ENCODE measurements at places on chromosomes 4 and X.

DNA sequence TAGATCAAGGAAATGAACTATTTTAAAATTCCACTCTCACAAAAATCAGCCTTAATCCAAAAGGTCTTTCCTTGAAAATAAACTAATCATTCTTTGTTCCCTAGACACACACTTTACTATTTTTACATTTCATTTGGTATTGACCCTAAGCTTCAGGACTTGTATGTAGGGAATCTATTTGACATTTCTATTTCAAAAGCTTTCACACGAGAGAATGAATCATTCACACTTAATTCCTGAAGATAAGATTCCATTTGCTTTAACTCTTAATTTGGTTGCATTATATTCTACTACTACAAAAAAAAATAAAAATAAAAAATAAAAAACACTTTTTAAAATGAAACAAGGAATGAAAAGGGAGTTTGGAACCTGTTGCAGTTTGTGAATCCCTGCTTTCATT lies 43.7 kb downstream of the EDNRA start:
- DNase-seq, result no peak

GRCh38 chrX:39896951-39897740 lies 200.6 kb downstream of the BCOR start:
- DNase-seq, result no peak

DNA sequence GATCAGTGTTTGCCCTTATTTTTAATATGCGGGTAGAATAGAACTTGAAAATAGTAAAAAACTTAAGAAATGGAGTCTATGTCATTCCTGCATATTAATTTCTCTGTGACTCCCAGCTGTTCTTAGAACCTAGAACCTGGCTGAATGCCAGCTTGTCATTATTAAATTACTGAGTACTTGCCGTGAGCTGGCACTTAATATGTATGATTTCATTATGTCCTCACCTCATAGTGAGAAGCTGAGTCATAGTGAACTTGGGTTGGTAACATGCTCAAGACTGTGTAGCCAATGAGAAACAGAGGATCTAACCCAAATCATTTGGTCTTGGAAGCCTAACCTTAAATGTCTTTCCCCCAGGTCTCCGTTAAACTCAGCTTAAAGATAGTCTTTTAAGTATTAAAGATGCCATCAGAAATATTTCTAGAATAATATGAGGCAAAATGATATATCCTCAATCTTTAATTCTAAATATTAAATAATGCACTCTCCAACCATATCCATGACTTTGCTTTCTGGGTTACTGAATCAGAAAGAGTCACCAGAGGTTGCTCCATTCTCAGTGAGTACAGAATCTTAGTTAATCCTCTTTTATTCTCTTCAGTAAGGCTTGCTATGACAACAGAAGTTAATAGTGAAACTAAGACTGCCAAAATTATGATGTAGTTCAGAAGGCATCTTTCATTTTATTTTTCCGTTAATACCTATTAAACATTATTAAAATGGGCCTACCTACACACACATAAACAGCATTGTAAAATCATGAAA lies 58.6 kb upstream of the TLL1 start:
- DNase-seq, result no peak

- peak; percentile 21 for DNase-seq
Measured at GRCh38 chrX:154748712-154749339, 2.1 kb downstream of the GAB3 start.

- DNase-seq, result no peak
Measured at GRCh38 chr4:150089732-150090131, 11.5 kb downstream of the DCLK2 start.

DNA sequence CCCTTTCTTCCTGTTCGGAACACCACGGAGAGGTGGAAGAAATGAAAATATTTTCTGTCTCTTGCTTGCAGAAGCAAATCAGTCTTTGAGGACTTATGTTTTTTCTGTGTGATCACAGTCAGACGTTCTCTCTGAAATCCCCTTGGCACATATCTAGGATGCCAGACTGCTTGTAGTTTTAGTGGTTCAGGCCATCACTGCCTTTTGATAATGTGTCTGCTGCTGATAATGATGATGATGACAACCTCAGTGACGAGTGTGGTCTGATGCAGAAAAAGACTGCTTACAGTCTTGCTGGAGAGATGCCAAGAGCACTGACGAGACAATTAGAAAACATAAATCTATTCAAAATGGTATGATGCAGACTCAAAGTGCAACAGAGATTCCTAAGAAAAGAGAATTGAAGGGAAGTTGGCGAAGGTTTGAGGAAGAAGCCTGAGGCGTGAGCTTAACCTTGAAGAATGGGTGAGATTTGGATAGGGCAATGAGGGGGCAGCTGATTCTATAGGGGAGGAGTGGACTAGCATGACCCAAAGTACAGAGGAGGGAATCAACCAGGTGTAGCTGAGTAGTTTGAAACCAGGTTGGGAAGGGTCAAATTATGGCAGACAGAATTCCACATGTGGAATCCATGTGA lies 7.9 kb downstream of the RAB33A start:
- DNase-seq, result no peak

- no peak for DNase-seq
Measured at GRCh38 chrX:21440911-21441310, 66.7 kb downstream of the CNKSR2 start.

DNA sequence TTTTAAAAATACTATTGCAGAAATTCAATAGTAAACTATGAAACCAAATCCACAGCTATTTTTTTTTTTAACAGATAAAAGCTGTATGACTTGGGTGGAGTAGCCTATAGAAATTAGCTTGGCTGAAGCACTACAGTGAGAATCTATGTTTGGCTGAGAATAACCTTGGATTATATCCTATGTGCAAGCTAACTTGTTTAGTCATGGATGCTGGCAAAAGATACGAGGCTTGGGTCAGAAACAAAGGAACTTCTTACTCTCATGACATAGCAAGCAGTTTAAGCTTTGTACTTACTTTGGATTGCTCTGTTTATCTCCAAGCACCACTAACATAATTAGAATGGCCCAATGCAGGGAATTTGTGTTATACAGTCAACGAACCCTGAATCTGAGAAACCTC lies 119.2 kb upstream of the GRID2 start:
- no peak for DNase-seq
